Daoy (cell line): ENCODE measurements at places on chromosomes 12 and 14. TPM values are rescaled to one million over a fixed set of nuclear protein-coding genes. Genes with fewer than 3 reads are reported as not detected.

DNA sequence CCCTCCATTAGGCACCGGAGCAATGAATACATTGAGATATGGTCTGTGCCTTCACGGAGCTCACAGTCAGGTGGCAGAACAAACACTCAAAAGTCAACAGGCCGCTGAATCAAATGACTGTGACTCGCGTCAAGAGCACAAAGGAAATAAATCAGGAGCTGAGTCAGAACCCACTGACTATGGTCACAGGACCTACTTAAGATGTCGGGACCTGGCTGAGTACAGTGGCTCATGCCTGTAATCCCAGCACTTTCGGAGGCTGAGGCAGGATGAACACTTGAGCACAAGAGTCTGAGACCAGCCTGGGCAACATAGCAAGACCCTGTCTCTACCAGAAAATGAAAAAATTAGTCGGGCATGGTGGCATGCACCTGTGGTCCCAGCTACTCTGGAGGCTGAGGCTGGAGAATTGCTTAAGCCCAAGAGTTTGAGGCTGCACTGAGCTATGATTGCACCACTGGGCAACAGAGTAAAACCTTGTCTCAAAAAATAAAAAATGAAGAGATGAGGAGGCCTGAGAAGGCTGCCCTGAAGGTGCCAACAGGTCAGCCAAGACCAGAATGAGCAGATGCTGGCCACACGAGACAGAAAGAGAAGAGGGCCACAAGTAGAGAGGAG is 19.9 kb downstream of the TMEM233 start:
- peak; percentile 77 for DNase-seq

GRCh38 chr14:92737206-92737605 is 11.2 kb downstream of the LGMN start:
- DNase-seq, result no peak

DNA sequence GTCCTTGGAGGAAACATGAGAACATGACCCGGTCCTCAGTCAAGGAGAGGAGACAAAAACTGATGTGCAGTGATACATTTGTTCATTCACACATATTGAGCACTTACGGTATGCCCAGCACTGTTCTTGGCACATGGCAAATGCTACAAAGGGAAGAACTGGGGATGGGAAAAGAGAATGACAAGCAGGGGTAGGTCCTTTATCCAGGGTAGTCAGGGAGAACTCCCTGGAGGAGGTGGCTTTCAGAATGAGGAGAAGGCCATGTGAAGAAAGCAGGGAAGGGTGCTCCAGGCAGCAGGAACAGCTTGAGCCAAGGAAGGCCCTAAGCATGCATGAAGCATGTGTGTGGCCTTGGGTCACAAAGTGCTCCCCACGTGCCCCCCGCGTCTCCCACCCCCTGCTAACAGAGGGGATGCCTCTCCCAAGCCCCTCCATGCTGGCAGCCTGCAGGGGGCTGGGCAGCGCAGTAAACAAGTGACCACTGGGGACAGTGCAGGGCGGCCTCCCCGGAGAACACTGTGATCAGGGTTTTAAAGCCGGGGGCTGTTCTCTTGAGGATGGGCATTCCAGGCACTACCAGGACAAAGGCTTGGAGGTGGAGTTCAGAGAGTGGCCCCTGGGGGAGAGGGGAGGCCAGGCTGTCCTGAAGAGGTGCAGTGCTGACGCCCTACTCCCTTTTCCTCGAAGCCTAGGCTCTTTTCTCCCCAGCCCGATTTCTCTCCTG is 71.0 kb downstream of the PHETA1 start:
- DNase-seq, result no peak

GRCh38 chr14:105316968-105317510 is 2.5 kb downstream of the PACS2 start:
- DNase-seq, result no peak

DNA sequence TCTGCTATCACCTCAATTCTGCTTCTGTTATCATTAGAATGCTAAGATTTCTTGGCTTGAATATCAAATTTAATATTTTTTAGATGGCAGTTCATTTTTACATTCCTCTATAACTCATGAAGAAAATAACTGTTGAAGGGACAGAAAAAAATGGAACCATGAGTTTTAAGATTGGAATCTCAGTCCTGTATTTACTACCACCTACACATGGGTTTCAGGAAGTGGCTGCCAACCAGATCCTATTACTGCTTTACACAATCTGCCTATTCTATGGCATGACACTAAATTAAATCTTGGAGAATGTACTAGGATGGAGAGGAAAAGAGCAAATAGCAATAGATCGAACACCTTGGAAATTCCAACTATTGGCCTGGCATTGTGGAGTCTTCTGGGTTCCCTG is 140.8 kb downstream of the DUSP6 start:
- peak; percentile 42 for DNase-seq

- DNase-seq, result no peak
Measured at GRCh38 chr12:82517808-82518207, 159.5 kb downstream of the METTL25 start.

DNA sequence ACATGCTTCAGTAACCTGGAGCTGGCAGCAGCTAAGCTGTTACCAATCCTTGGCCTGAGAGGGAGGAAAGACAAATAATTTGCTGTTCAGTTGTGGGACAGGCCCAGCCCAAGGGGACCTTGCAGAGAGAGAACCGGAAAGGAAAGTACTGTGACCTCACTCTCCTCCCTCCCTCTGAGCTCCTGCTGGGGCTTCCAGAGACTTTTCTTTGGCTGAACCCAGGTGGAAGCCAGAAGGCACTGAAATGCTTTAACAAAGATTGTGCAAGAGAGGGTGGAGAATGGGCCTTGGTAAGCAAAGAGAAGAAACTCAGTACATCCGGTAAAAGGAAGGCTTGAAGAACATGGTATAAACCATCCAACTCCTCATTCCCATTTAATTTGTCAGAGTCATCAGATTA is 457.1 kb downstream of the GLT1D1 start:
- DNase-seq, result peak; percentile 40

Gene CRACR2A
- 7.4 and 11.5 TPM in 2 replicates for total RNA-seq

Gene ANO2
- total RNA-seq, result 1.2 and 3.0 TPM in 2 replicates

Gene SYNDIG1L
- not detected in 2 replicates for total RNA-seq

Gene HSPA2
- 5.6 and 6.1 TPM in 2 replicates for total RNA-seq

Gene CD69
- total RNA-seq, result 0.12 and 0.57 TPM in 2 replicates
